ENCODE measurements at places on chromosomes 2 and 18.

DNA sequence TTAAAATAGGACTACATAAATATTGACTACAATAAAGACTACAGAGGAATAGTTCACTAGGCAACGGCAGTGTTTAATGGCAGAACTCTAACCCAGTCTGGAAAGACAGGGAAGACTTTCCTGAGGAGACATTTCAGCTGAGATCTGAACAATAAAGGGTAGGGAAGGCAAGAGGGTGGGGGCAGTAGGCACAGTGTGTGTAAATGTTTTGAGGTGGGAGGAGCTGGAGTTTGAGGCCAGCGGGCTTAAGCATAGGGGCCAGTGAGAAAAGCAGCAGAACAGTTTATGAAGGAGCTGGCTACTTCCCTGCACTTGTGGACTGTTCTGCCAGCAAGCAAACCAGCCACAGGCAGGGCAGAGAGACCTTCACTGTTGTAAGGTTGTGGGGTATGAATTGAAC lies 76.6 kb upstream of the UGP2 start:
- no peak for DNase-seq

GRCh38 chr18:44896846-44897245 lies 216.2 kb downstream of the SETBP1 start:
- DNase-seq, result no peak

DNA sequence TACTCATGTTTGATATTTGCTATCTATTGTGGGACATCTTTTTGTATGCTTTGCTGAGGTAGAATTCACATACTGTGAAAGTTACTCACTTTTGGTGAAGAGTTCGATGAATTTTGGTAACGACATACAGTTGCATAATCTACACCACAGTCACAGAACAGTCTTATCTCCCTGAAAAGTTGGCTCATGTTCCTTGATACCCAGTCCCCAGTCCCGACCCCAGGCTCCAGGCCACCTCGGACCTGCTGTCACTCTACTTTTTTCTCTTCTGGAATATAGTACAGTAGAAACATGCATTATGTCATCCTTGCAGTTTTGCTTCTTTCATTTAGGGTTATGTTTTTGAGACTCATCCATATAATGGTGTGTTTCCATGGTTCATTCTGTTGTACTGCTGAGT lies 191.7 kb downstream of the FAM210A start:
- DNase-seq, result no peak

DNA sequence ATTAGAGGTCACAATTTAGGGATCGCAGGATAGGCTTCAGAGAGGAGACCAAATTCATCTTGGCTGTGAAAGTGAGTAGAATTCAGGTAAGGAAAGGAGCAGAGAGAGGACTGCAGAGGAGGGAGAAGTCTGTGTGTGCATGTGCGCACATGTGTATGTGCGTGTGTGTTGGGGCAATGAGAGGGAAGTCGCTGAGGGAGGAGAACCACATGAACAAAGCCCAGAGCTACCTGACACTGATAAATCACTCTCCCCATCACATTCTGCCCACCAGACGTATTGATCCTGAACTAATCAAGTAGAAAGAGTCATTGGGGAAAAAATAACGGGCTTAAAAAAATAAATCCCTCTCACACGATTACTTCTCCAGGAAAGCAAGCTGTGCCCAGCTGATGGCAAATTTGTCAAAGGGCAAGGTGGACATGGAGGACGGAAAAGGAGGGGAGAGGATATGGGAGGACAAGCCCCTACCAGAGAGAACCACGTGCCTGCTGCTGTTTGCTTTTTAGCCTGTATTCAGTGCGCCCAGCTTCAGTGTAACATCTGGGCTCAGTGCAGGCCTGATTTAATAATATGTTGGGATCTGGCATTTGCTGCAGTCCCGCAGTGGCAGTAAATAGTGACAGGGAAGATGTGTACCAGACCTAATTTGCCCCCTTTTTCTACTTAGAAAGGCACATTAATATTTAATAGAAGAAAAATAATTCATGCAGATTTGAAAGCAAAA lies 307.5 kb downstream of the C1D start:
- DNase-seq, result no peak

- DNase-seq, result no peak
Measured at GRCh38 chr2:134446383-134447017, 192.6 kb downstream of the MGAT5 start.

DNA sequence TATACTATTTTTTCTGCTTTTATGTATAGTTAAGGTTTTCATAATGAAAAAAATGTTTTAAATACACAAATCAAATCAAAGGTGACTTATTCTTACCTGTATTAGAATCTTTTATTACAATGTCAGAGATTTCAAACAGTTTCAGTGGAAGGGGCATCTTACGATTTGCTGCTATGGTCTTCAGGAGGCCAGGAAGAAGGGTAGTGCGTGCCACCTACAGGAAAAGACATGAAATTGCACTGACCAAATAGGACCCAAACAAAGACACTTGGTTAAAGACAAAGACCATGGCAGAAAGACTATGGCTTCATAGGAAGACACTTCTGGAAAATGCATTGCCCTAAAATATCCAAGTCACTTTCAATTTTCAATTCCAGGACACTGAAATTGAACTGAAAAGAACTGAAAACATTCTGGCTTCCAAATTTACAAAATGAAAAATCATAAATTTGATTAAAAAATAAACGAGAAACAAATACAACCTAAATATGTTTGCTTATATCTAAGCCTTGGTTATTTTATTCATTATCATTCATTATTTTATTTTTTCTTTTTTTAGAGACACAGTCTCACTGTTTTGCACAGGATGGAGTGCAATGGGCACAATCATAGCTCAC lies 42.1 kb downstream of the FARSB start:
- DNase-seq, result no peak

DNA sequence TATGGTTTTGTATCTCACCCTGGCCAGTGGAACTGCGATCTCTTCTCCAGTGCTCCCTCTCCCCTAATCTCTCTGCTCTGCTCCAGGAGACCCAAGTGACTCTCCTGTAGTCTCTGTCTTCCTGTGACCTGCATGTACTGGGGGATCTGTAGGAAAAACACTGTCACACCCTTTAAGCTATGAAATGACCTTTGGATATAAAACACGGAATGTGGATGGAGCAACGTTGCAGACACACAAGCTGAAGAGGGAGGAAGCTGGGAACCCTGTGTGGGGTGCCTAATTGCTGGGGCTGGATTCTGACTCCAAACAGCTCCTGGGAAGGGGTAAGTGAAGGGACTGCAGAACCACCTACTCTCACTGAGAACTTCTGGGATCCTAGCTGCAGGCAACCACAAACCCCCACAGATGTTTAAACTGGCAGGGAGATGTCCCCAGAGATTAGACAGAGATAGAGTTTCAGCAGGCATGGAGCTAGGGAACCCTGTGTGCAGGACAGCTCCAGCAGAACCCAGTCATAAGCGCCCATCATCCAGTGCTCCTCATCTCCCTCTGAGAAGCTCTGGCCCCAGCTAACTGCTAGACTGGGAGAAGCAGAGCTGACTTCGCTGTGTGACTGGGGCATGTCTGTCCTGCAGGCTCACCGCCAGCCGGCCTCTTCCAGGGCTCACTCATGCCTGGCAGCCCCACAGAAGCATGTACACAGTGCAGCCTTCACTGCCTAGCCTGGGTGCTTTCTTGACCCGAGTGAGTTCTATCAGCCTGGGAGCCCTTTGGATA lies 482.7 kb upstream of the SETBP1 start:
- no peak for DNase-seq

DNA sequence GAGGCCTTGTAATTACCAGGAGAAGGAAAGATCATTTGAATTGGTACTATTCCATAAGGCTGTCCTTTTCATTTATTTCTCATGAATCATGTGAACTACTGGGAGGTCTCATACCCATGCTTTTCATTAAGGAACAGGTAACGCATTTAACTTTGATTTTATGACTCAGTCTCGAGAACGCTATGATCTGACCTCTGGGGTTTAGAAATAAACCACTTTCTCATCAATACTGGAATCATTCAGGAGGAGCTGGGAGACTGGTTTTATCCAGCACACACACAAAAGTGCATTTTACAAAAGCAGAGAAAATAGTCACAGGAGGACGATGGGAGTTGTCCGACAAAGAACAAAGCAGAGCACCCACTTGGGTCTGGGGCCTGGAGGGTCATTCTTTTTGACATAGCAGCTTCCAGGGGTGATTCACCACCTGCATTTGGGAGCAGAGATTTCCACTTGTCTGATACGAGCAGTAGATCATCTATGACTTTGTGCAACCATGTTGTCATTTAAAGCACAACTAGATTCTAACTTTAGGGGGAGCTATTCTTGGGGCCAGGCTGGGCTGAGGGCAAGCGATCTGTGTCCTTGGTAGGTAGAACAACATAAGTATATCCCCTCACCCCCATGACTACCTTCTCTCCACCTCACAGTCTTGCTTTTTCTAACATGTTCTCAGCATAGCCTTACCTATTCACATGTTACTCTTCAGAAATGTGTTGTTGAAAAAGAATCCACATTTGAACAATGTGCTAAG lies 95.9 kb upstream of the SCG2 start:
- no peak for DNase-seq

- DNase-seq, result no peak
Measured at GRCh38 chr18:41973983-41974382, 18.9 kb downstream of the PIK3C3 start.

DNA sequence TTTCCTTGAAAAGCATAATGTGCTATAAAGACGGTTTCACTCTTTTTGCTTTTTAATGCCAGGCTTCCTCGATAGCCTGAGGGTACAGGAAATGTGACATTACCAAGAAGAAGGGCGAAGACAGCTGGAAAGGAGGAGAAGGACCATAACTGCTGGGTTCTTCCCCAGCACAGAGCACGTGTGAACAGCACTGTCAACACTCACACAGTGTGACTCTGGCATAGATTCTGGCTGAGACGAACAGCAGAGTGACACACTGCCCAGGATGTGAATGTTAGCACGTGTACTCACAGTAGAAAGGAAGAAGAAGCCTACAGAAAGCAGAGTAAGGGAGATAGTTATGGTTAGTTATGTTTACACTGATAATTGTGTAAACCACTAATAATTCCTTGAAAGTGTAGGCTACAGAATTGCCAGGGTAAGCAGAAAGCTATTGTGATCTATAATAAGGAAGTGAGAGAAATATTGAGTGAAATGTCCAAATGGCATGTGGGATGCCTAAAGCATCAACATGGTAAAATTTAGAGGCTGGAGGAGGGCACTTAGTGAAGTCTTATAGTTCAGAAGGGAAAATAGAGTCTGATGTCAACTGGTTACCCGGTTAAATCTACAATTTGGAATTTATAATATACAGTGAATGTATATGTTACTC lies 198.2 kb downstream of the DLGAP1 start:
- DNase-seq, result no peak

DNA sequence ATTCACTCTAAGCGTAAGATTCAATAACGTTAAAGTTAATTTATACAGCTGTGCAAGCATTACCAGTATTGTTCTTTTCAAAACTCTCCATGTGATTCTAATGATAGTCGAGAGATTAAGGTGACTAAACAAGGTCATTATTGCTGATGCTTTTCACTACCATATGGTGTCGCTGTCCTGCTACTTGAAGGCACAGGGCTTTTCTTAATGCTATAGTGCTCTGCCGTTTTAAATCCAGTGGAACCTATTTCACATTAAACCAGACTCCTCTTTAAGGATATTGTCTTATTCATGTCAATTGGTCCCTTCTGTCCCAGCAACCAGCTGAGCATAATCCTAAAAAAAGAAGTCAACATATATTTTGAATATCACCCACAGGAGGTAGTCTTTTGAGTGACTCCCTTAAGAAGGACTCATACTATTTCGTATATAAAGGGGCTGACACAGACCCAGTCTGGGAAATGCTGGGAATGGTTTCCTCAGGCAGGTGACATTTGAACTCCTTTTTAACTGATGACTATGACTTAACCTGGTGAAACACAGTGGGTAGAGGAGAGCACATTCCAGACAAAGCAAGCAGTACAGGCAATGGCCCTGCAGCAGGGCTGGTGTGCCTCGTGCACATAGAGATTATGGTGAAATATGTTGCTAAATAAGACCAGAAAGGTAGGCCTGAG lies 53.9 kb upstream of the CYTIP start:
- no peak for DNase-seq

GRCh38 chr2:200397785-200398184 lies 91.3 kb downstream of the SPATS2L start:
- DNase-seq, result no peak

GRCh38 chr2:168699844-168700417 lies 102.5 kb upstream of the NOSTRIN start:
- DNase-seq, result no peak

GRCh38 chr2:113799375-113799774 lies 42.9 kb upstream of the SLC35F5 start:
- no peak for DNase-seq

DNA sequence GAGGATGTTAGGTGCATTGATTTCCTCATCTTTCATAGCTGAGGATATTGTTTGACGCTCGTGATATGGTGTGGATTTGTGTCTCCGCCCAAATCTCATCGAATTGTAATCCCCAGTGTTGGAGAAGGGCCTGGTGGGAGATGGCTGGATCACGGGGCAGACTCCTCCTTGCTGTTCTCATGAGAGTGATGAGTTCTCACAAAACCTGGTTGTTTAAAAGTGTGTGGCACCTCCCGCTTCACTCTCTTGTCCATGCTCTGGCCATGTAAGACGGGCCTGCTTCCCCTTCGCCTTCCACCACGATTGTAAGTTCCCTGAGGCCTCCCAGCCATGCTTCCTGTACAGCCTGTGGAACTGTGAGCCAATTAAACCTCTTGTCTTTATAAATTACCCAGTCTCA lies 28.4 kb upstream of the GPC1 start:
- no peak for DNase-seq

- DNase-seq, result no peak
Measured at GRCh38 chr2:127504552-127505430, 21.5 kb downstream of the IWS1 start.

DNA sequence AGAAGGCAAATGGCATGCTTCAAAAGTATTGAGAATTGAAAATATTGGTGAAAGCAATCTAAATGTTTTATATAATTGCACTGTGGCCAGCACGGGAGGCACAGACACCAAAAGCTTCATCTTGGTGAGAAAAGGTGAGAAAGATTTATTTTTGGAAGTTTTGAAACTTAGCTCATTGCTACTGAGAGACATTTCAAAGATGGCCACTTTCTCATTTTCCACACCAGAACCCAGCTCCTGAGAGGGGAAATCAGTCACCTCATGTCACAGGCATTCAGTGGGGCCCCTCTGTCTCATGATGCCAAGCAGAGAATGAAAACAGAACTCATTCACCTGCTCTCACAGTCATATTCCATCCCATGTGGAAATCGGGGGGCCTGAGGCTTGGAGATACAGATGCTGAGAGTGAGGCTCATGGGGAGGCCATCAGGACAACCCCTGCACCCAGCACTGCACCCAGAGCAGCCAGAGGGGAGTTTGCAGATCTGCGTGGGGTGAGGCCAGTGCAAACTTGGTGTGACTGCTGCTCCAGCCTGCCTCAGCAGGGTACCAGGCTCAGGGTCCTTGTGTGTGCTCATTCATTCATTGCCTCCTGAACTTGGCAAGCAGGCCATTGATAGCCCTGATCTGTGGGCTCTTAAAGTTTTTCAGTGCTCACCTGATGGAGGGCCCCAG lies 31.4 kb downstream of the IL18R1 start:
- no peak for DNase-seq

- DNase-seq, result no peak
Measured at GRCh38 chr2:938181-939005, 12.3 kb upstream of the SNTG2 start.

Data from activated CD4-positive, alpha-beta T cell treated with anti-CD3 and anti-CD28 coated beads, Interleukin-2, amount 50 U/mL, for 48 hours (primary cell).